ENCODE measurements at places on chromosomes 6 and 20.

- DNase-seq, result no peak
Measured at GRCh38 chr20:2301164-2301622, 5.4 kb downstream of the TGM3 start.

GRCh38 chr6:17470202-17470937 lies 77.0 kb downstream of the CAP2 start:
- no peak for DNase-seq

DNA sequence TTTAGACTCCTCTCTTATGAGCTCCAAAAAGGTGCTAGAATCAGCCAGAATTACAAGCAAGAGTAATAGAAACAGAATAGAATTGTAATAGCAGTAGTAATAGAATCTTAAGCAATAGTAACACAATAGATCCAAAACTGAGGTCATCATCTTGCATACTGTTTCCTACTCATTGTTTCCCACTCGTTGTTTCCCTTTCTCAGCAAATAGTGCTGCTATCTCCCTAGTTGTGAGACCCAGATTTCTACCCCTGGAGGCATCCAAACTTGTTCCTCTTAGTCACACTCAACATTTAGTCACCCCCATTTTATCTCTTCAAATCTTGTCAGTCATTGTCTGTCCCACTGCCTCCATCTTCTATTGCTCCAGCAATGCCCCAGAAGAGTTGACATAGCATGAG lies 356.9 kb upstream of the MARCKS start:
- DNase-seq, result no peak

GRCh38 chr6:148557796-148558321 lies 189.0 kb upstream of the UST start:
- no peak for DNase-seq

- DNase-seq, result no peak
Measured at GRCh38 chr20:63241272-63241671, 5.6 kb downstream of the BIRC7 start.

DNA sequence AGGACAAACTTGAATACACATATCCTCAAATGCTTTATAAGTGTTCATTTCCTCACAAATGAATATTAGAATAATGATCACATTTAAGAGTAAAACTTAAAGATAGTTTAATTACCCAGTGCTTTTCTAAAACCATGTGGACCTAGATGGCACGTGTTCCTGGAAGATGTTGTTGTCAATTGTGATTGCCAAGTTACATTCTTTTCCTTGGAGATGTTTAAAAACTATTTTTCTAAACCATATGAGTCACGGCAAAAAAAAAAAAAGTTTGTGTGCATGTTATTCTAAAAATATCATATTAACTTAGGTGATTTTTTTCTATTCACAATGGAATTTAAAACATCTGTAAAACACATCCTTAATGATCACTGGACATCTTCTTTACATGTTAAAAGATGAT lies 51.1 kb downstream of the RCAN2 start:
- DNase-seq, result no peak

GRCh38 chr6:25407431-25407830 lies 128.3 kb downstream of the CARMIL1 start:
- no peak for DNase-seq

DNA sequence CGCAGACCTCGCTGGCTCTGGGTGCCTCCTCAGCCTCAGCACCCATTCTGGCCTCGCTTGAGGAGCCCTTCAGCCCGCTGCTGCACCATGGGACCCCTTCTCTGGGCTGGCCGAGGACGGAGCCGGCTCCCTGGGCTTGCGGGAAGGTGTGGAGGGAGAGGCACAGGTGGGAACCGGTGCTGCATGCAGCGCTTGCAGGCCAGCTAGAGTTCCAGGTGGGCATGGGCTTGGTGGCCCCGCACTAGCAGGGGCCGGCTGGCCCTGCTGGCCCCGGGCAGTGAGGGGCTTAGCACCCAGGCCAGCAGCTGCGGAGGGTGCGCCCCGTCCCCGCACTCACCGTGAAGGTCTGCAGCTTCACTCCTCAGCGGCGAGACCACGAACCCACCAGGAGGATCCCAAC lies 30.4 kb downstream of the DEFB114 start:
- no peak for DNase-seq

GRCh38 chr6:36177166-36177565 lies 19.4 kb upstream of the BRPF3 start:
- peak; percentile 30 for DNase-seq

- peak; percentile 50 for DNase-seq
Measured at GRCh38 chr20:21548390-21549035, 34.6 kb upstream of the NKX2-2 start.

GRCh38 chr6:6696867-6697531 lies 108.5 kb downstream of the LY86 start:
- peak; percentile 50 for DNase-seq
